ENCODE measurements at places on chromosomes 3 and 15.

- no peak for DNase-seq
Measured at GRCh38 chr3:127747751-127748521, 74.4 kb downstream of the MGLL start.

DNA sequence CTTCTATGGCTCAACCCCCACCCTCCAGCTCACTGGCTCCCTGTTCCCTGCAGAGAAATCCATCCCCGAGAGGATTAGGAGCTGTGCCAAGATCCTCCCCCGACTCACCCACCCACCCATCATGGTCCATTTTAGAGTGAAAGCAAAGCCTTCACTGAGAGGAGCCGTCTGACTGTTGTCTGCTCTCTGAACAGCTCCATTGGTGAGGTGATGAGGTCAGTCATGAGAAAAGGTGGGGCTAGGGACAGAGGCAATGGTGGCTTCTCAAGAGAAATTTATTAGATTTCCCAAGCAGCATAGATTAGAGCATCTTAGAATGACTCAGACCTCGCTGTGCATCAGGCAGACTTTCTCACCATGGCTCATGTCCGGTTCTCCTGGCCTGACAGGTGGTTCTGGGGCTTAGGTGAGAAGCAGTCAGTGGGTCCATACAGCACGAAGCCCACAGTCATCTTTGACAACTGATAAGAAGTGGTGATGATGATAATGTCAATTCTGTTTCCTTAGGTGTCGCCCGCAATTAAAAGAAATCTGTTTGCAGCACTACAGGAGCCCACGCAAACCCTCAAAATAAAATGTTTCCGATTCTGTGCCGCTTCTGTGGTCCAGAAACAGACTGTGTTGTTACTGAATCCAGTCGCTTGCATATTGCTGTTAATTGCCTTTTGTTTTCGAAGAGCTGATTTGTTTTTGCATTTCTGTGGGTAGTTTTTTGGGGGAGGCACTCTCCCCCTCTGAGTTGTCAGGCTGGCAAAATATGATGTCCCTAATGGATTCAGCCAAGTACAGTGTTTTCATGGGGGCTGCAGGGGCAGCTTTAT is 24.8 kb upstream of the RHO start:
- no peak for DNase-seq

- no peak for DNase-seq
Measured at GRCh38 chr3:4008205-4008604, 209.0 kb downstream of the LRRN1 start.

DNA sequence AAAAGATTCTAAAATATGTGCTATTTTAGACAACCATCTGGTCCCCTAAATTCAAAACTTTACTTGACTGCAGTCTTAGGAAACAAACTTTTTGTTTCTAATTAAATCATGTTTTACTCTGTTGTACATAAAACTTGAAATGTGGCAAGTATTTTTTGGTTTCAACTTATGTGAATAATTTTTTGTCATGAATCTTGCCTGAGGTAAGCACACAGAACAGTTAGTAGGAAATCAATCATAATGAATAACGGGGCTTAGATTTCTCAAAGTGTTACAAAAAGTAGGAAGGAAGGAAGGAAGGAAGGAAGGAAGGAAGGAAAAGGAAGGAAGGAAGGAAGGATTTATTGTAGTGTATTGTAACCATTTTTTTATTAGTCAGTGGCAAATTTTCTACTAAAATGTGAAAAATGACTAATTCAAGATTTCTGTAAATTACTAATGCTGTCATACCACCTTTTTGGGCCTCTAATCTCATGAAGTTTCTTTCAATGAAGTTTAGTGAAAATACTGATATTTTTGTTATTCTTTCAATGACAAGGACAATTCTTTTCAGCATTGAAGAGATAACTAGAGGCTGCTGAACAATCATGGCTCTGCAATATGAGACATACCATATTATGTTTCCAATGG is 1689.2 kb downstream of the OTOL1 start:
- DNase-seq, result no peak

GRCh38 chr3:53134631-53135232 is 4.5 kb upstream of the RFT1 start:
- no peak for DNase-seq

GRCh38 chr3:73609315-73609641 is 15.5 kb downstream of the PDZRN3 start:
- no peak for DNase-seq

GRCh38 chr3:155512867-155513261 is 219.4 kb upstream of the STRIT1 start:
- no peak for DNase-seq

GRCh38 chr3:191139736-191140135 is 59.3 kb upstream of the OSTN start:
- DNase-seq, result no peak

- no peak for DNase-seq
Measured at GRCh38 chr15:45333550-45333949, 44.8 kb downstream of the GATM start.

- no peak for DNase-seq
Measured at GRCh38 chr3:29247088-29247745, 33.7 kb upstream of the RBMS3 start.
